Cardiac fibroblast (primary cell): ENCODE measurements at places on chromosomes 1 and 21.

- DNase-seq = peak; percentile 21
Observed at GRCh38 chr1:234924450-234925355, 203.9 kb downstream of the TOMM20 start.

GRCh38 chr1:6127587-6128163 is 52.4 kb downstream of the CHD5 start:
- peak; percentile 52 for DNase-seq

- peak; percentile 28 for DNase-seq
Observed at GRCh38 chr1:6581561-6582305, 1.9 kb downstream of the ZBTB48 start.

- DNase-seq = no peak
Observed at GRCh38 chr1:21000245-21000594, 176.5 kb downstream of the EIF4G3 start.

- no peak for DNase-seq
Observed at GRCh38 chr1:27141266-27142003, 13.5 kb downstream of the SLC9A1 start.

DNA sequence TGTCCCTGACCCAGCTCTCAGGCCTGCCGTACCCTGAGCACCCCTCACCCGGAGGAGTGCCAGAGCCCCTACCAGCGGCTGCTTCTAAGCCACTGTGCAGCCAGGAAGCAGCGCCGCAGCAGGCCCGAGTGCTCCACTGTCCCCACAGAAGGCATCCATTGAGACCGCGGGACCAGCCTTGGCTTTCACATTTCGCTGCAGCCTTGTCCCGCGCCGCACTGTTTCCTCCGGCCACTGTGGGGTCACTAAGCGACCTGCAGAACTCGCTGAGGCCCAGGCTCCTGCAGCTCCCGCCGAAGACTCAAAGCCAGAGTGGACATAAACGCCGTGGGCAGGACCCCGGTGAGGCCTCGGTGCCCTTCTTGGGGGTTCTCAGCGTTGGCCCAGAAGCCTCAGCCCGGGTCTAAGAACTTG is 3.0 kb downstream of the ALX3 start:
- no peak for DNase-seq

- peak; percentile 89 for DNase-seq
Observed at GRCh38 chr1:21932127-21932526, 5.0 kb downstream of the HSPG2 start.

GRCh38 chr1:45880930-45881329 is 77.5 kb downstream of the MAST2 start:
- no peak for DNase-seq

DNA sequence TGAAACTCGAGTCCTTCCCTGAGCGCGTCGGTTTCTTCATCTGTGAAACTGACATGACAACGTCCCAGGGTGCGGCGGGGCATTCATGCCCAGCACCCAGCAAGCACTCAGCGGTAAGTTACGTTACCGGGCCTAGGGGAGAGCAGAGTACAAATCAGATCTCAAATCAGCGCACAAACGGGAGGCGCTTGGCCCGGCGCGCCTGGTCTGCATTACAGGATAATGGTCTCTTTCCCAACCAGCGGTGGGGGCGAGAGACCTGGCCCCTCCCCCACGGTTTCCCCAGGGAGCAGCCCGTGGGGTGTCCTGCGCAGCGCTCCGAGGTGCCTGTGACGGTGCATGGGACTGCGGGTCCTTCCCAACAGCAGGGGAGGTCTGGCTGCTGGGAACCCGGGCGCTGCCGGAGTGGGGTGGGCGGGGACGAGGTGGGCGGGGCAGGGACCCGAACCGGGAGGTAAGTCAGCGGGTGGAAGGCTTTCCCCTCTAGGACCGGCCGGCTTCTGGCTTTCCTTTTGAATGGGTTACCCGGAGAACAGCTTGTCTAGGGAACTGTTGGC is 1.0 kb downstream of the TMEM51 start:
- DNase-seq = no peak

DNA sequence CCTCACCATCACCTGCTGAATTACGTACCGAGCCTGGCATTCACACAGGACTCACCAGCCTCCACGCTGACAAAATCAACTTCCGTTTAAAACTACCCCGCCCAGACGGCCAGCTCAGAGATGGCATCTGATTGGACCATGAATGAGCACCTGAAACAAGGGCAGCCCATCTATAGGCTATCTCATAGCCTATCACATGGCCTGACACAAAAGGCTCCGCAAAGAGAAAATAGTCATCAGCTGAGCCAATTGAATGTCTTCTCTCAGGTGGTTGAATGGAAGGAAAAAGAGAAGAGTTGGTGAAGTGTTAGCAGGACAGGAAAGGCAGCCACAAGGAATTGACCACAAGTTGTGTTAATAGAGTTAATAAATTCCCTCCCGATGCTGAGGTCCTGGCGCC is 50.6 kb upstream of the ZC3H12A start:
- DNase-seq = no peak

GRCh38 chr1:201481761-201482493 is 12.9 kb upstream of the PHLDA3 start:
- DNase-seq = peak; percentile 85

- DNase-seq = no peak
Observed at GRCh38 chr1:182315167-182315556, 76.4 kb downstream of the GLUL start.

DNA sequence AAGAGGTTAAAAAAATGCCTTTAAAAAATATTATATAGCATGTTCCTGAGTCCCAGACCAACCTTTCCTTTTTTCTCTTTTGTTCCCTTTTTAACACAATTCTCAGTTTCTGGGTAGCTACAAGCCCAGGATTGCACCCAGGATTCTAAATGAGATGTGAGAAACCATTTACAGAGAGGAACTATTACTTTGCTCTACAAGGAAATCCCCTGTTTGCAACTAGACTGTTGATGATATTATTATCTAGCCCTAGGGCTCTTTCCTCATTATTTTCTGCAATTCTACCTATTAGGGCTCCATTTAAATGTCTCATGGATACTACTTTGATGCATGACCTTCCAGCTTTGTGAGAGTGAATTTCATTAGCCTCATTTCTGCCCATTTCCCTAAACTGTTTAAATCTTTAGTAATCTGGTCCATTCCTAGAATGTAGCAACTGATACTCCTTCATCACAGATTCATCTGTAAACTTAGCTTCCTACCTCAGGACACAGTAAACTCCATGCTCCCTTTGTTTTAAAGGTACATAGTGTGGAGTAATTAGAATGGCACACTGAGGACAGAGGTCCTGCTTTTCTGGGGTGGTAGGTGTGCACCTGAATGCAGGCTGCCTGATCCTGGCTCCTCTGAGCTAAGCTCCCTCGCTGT is 7.1 kb upstream of the KIF14 start:
- DNase-seq = no peak

- peak; percentile 36 for DNase-seq
Observed at GRCh38 chr1:163046071-163046470, 23.1 kb upstream of the RGS4 start.

DNA sequence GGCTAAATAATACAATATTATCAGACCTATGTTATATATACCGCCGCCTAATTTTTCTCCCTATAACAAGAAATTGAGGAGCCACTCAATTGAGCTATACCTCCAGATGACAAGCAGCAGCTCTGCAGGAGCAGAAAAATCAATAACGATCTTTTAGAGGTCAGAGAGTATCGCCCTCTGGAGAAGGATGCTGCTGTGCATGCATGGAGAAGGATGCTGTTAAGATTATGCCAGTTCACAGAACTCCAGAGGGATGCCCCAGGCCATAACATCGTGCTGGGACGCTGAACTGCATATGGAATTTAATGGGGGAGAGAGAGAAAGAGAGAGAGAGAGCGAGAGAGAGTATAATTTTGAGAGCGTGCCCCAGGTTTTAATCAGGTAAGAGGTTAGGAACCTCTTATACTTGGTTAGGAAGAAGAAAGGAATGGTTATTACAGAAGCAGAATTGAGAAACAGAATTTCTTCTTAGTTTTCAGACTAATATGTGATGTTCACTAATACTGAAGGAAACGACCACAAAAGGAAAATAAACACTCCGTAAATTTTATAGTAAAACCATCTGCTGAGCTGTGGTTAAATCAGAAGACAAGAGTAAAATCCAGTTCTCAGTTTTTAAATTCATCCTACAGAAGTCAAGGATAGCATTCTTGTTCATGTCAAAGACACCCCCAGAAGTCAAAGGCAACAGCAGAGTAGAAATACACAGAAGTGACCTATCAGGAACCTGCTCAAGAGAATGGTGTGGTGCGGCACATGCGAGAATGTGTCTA is 111.1 kb downstream of the SMYD2 start:
- DNase-seq = no peak

DNA sequence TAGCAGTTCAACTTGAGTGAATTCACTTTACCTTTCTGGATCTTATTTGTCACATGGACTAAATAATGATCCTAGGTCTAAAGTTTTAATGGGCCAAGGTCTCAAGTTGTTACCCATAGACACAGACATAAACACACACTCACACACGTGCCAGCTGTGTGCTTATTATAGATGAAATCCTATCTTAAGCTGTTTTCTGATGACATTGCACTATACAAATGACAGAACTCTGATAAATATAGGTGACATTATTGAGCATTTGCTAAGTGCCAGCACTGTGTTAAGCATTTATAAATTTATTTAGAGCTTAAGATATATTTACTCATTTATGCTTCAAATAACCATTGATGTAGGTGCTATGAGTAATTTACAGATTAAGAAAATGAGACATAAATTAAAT is 474.4 kb upstream of the NR5A2 start:
- no peak for DNase-seq

- peak; percentile 96 for DNase-seq
Observed at GRCh38 chr1:17239420-17239819, 9.5 kb upstream of the PADI3 start.

- DNase-seq = no peak
Observed at GRCh38 chr1:29575826-29576225, 339.5 kb downstream of the PTPRU start.

- DNase-seq = no peak
Observed at GRCh38 chr1:180193141-180194047, 36.7 kb upstream of the LHX4 start.

DNA sequence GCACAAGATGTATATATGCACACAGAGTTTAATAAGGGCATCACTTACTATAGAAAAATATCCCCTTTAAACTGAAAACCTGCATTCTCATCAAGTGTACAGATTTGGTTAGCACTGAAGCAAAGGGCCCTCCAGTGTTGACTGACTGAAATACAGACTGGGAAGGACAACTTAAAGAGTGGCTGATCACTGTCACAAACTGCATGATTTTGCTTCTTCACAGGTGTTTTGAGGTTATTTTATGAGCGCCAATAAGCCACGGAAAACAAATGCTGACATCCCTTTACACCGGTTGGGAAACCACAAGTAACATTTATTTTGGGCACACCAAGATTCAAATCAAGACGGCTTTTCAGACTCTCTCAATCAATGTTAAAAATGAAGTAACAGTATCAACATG is 30.9 kb upstream of the RAP1GAP start:
- DNase-seq = no peak

DNA sequence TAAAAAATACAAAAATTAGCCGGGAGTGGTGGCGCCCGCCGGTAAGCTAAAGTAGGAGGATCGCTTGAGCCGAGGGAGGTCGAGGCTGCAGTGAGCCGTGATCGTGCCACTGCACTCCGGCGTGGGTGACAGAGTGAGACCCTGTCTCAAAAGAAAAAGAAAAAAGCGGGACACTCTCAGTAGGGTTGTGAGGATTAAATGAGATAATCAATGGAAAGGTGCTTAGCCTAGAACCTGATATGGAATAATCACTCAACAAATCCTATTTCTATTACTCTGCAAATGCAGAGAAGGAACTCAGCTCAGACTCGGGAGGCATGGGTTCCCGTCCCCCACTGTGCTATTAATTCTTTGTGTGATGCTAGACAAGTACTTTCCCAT is 529 bp upstream of the LUZP1 start:
- DNase-seq = no peak

DNA sequence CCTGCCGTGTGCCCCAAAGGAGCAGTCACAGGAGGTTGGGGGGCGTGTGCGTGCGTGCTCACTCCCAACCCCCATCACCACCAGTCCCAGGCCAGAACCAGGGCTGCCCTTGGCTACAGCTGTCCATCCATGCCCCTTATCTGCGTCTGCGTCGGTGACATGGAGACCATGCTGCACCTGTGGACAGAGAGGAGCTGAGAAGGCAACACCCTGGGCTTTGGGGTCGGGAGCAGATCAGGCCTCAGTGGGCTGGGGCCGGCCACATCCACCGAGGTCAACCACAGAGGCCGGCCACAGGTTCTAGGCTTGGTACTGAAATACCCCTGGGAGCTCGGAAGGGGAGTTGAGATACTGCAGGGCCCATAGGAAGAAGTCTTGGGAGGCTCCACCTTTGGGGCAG is 23.5 kb downstream of the COL6A1 start:
- no peak for DNase-seq

- peak; percentile 52 for DNase-seq
Observed at GRCh38 chr1:226424221-226425003, 16.5 kb upstream of the PARP1 start.

DNA sequence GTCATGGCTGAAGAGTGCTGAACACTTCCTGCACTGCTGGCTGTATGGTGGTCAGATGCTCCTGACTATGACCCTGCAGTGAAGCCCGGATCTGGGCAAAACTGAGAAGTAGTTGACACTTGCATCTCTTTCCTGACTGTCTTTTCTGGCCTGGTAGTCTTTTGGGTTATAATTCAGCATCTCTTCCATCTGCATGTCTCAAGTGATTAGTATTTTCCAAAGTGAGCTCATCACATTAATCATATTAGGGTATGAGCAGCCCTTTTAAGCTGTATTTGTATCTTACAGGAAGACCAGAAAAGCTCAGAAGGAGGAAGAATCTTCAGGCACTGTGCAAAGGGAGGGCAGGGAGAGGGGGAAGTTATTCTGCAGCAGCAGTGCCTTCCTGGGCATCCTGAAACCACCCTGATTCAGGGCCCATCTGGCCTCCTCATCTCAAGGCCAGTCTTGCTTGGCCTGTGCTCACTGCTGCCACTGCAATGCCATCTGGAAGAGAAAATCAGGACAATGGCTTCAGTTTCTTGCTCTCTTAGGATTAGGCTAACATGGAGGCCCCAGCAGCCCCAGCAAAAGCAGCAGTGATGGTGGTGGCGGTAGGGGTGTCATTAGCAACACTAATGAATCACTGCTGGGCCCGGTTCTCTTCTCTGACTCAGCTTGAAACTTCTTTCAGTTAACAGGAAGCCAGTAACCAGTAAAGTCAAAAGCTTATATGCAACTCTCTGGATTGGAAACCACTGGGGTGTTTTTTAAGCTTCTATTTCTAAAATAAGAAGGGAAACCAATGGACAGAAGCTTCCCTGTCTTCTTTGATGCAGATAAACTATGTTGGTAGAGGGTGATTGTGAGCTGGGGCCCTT is 63.3 kb upstream of the WDR26 start:
- peak; percentile 92 for DNase-seq

DNA sequence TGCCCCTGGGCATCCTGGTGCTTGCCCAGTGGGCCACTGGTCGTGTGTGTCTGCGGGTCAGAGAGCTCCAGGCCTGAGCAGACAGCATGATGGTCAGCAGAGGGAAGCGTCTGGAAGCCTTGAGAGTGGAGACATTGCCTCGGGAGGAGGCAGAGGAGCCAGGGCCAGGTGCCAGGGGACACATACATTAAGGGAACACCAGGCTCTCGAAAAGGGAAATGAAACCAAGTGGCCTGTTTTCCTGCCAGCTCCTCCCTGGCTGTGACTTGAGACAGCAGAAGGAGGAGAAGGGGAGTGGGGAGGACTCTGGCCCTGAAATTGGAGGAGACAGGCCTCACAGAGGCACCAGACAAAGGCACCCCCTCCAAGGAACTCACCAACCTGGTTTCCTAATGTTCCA is 62.4 kb upstream of the LRP8 start:
- no peak for DNase-seq
